ENCODE measurements at places on chromosomes 1 and 21.

GRCh38 chr1:225418059-225418458, 9.8 kb downstream of the LBR start:
- no peak for DNase-seq

GRCh38 chr1:157173900-157174410, 35.8 kb upstream of the ETV3 start:
- no peak for DNase-seq

GRCh38 chr1:50175719-50176639, 67.3 kb downstream of the ELAVL4 start:
- DNase-seq = no peak

DNA sequence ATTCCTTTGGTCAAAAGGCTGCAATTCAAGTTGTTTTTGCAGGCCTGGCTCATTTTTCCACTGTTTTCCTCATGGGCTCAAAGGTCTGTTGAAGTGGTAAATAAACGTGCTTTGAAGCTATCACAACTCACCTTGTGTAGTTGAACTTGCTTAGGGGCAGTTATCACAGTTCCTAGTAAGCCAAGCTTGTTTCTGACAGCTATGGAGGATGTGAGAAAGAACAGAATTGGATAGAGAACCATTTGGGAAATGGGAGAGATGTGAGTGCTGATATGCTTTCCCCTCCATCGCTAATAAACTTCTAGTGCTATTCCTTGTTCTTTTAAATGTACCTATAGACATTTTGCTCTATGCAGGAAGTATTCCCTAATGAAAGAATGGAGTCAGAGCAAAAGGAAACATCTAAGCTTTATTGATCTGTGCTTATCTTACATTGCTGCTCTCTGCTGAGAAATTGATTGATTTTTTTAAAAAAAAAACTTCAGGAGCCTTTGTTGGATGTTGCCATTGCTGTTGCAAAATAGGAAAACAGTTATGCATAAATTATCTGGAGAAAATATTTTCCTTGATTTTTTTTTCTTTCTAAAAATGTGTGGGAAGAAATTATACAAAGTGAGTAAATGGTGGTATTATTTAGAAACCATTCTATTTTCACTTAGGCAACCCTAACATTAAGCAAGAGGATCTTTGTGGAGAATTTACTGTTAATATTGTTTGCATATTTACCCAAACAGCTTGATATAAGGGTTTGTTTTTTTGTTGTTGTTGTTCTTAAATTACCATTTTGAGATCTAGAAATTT, 118.2 kb downstream of the MAGI3 start:
- DNase-seq = no peak

DNA sequence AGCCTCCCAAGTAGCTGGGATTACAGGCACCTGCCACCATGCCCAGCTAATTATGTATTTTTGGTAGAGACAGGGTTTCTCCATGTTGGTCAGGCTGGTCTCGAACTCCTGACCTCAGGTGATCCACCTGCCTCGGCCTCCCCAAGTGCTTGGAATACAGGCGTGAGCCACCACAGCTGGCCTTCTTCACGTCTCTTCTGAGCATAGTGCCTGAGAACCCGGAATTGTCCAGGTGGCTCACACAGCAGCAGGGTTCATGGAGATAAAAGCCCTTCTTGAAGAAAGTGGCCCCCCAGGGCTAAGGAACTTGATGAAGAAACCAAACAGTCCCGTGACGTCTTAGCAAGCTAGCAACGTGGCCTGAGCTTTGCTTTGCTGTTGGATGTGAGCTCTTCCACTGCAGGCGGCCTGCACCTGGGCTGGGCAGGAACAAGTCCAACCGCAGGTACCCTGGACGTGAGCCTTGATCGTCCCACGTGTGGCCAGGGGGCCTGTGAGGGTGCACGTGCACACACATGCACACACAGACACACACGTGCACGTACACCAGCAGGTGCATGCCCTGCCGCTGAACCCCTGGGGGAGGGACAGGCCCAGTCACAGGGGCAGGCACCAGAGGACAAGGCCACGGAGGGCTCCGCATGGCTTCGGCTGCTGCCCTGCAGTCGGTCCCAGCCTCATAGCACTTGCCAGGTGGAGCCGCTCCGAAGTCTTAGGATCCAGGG, 23.4 kb upstream of the TRAPPC10 start:
- no peak for DNase-seq

GRCh38 chr1:1230656-1231399, 973 bp downstream of the SDF4 start:
- no peak for DNase-seq
